ENCODE measurements at places on chromosomes 13 and 19.

- peak; percentile 6 for DNase-seq
Measured at GRCh38 chr19:35395382-35396199, 24.7 kb downstream of the GPR42 start.

GRCh38 chr19:33403221-33403972 lies 29.9 kb downstream of the CEBPG start:
- DNase-seq: no peak

DNA sequence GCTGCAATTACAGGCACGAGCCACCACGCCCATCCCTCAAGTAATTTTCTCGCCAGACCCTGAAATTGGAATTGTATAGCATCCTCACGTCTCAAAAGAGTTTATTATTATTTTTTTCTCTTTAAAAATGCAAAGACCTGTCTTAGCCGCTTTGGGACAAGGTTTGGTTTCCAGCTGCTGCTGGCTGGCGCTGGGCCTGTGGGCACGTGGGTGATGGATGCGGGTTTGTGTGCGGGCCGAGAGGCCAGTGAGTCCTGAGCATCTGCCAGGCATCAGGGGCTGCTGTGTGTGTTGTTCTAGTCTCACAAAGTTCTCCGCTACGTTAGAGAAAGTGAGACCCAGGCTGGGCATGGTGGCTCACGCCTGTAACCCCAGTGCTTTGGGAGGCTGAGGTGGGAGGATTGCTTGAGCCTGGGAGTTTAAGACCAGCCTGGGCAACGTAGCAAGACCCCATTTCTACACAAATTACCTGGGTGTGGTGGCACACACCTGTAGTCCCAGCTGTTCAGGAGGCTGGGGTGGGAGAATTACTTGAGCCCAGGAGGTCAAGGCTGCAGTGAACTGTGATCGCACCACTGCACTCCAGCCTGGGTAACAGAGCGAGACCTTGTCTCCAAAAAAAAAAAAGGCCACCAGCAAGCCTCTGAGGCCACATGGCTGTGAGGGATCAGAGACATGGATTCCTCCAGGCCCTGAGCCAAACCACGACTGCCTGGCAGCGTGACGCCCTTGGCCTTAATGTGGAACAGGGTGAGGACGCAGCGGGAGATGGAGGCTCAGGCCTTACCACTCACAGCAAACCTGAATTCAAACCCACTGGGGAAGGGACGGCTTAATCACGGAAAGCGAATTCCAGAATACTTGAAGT lies 4.7 kb upstream of the TMPRSS9 start:
- DNase-seq: no peak

DNA sequence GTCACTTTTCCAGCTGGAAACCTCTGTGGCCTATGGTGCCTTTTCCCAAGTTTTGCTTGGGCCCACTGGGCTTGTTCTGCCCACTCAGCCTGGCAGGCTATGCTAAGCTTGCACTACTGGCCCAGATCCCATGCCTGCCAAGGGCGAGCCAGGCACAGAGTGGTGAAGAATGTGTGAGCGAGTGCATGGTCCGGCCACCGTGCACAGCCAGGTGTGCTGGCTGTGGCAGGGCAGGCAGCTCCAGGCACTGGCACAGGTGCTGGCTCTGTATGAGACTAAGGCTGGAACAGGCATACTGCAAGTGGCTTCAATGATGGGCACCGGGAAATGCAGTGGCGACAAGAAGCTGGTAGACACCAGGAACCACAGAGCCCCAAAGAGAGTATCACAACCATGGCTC lies 50.1 kb upstream of the MAB21L1 start:
- DNase-seq: no peak

Measured in neural progenitor cell (in vitro differentiated cells).